COR-L47 (cell line): ENCODE measurements at places on chromosomes 4 and X.
A peak's percentile ranks its signal among the peaks of the same experiment; 100 is the strongest.

GRCh38 chr4:67346654-67347053, 198.6 kb downstream of the CENPC start:
- DNase-seq, result no peak

DNA sequence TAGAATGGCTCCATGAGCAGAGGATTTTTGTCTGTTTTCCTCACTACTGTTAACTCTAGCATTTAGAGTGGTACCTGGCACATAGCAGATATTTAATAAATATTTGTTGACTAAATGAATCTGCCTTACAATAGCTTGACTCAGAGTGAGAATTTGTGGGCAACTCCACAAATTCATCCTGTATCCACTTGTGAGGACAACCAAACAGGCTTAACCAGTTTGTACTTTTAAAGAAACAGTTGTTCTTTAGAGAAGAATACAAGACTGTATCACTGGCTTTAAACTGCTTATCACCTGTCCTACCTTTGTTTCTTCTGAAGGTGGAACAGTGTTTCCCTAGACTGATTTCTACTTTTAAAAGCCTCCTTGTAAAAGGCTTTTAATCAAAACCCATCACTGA, 141.3 kb upstream of the SH3RF1 start:
- no peak for DNase-seq

- DNase-seq, result no peak
Observed at GRCh38 chrX:105211066-105211575, 9.4 kb downstream of the TEX13A start.

DNA sequence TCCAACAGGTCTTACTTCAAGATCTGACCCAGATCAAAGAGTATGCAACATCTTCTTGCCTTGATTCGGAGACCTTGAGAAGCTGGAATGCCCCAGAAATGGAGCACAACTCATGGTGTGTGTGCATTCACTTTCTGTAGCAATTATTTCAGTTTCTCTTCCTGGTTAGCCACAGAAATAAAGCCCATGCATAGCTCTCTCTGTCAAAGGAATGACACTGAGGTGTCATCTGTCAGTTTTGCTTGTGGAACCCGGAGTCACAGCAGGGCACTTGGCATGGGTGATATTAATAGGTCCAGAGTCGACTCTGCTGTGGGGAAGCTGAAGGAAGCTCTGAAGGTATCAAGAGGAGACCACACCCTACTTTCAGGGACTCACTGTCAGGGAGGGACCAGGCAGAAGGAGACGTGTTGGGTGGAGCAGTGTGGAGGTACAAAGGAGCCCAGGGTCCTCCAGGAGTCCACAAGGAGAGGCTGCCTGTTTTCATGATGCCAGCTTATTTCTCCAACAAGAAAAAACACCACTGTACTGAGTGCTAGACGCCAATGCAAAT, 10.7 kb downstream of the CLNK start:
- DNase-seq, result no peak

GRCh38 chrX:71618303-71618721, at the start of gene CXCR3:
Gene CXCR3, minus strand, starts transcription at chrX:71618511. Its CDS starts 62 bp downstream, at chrX:71618449.
- no peak for DNase-seq

- DNase-seq, result no peak
Observed at GRCh38 chrX:52270453-52271116, 85.9 kb downstream of the MAGED4 start.

DNA sequence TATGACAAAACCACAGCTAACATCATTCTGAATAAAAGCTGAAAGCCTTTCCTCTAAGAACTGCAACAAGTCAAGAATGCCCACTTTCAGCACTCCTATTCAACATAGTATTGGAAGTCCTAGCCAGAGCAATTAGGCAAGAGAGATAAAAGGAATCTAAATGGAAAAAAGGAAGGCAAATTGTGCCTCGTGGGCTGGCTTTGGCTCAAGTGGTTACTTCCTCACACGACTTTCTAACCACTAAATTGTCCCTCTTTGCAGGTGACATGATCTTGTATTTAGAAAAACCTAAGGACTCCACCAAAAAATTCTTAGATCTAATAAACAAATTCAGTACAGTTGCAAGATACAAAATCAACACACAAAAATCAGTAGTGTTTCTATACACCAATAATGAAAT, 57.2 kb downstream of the SCML2 start:
- no peak for DNase-seq

DNA sequence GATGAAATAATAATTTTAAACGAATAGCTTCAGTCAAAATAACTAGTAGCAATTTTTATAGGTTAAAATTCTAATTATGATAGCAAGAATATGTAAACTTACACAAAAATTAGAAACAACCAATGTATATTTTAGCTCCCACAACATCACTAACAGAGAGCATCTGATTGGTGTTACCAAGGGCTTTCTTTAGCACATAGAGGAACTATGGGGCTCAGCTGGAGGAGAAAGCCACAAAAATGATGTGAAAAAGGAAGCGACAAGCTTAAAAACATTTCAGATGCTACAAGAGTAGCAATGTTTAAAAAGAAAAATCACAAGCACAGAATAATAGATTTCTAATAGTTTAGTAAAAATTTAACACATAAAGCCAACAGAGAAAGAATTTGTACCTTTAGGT, 56.3 kb downstream of the ATP8A1 start:
- DNase-seq, result no peak

GRCh38 chr4:188408244-188409030, 269.2 kb downstream of the TRIML1 start:
- no peak for DNase-seq

DNA sequence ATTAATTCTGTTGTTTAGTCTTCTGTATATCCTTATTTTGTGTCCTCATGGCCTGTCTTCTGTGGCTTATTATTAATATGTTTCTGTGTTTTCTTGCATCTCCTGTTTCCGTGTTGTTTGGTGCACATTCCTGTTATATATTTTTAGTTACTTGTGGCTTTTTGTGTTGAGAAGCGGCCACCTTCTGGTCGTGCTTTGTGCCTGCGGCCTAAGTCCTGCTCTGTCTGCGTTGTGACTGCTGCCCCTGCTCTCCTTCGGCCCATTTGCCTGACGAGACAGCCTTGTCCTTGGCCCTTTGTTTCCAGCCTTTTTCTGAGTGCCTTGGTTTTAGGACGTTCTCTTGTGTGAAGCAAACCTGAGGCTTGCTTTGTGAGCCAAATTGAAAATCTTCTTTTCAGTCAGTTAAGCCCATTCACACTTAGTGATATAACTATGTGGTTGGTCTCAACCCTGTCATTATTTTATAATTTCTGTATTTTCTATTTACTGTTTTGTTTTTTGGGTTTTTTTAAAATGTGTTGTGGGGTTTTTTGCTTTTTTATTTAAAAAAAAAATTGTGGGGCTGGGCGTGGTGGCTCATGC, 43.8 kb downstream of the TNIP2 start:
- DNase-seq, result no peak

DNA sequence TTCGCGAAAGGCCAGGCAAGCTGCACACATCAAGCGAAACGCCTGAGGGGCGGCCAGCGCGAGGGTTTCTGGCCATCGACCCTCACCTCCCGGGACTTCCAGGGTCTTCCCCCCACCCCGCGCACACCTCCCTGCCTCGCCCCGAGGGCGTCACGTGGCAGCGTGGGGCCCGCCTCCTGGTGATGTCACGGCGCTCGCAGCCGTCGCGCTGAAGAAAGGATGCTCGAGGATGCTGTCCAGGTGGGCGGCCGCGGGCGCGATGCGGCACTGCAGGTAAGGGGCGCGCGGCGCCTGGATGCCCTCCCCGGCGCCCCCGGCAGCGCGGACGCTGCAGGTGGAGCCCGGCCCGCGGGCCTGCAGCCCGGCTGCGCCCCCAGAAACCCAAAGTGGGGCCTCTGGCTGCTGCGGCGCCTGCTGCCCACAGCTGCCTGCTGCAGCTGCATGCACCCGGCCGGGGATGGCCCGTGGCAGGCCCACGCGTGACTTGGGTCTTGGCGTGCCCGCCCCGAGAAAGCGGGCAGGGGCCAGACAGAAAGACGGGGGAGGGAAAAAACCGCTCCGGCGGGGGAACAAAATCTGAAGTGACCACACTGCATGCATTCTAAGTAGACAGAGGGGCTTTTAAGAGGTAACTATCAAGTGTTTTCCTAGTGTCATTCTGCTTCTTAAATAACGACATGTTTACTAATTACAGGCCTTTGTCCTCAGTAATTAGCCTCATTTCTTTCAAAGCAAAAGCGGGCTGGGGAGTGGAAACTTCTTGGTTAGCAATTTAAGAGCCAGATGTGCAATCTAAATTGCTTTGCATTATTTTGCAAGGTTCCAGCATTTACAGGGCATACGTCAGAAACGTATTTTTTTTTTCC, 1.7 kb downstream of the CLCN4 start:
- DNase-seq, result peak; percentile 13
